ENCODE measurements at places on chromosomes 16 and 17.

GRCh38 chr17:34177642-34178041 lies 77.4 kb upstream of the CCL2 start:
- no peak for DNase-seq

- DNase-seq = no peak
Measured at GRCh38 chr17:41446806-41447205, 6.0 kb upstream of the KRT38 start.

GRCh38 chr16:81447383-81448101 lies 2.9 kb downstream of the CMIP start:
- no peak for DNase-seq

GRCh38 chr16:57637424-57637823 lies 9.0 kb downstream of the ADGRG1 start:
- DNase-seq = no peak
